ENCODE measurements at places on chromosomes 11 and 22.

GRCh38 chr22:17943533-17944249 is 80.7 kb downstream of the MICAL3 start:
- no peak for DNase-seq

DNA sequence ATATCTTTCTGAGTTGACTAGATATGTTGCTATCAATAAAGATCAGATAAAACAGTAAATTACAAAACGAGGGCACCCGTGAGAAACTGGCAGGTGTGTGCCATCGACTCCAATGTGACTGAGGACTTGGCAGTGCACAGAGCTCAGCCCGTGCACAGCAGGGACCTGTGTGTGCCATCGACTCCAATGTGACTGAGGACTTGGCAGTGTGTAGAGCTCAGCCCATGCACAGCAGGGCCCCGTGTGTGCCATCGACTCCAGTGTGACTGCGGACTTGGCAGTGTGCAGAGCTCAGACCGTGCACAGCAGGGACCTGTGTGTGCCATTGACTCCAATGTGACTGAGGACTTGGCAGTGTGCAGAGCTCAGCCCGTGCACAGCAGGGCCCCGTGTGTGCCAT is 347.2 kb upstream of the B3GAT1 start:
- no peak for DNase-seq

DNA sequence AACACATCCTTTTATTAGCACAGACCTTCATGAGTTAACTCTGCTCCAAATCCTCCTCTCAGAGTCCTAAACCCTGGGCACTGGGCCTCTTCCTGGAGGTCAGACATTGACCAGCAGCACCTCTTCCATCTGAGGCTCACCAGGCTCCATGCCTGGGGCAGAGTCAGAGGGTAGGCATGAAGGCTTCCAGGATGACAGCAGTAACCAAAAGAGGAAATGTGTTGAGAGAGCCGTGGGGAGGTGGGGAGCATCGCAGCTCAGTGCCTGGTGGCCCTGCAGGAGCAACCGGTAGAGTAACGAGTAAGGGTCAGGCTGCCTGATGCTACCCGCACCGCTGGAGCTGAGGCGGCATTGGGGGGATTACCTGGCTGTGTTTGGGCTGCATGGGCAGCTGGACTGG is 9.4 kb upstream of the NAV2 start:
- DNase-seq: no peak

DNA sequence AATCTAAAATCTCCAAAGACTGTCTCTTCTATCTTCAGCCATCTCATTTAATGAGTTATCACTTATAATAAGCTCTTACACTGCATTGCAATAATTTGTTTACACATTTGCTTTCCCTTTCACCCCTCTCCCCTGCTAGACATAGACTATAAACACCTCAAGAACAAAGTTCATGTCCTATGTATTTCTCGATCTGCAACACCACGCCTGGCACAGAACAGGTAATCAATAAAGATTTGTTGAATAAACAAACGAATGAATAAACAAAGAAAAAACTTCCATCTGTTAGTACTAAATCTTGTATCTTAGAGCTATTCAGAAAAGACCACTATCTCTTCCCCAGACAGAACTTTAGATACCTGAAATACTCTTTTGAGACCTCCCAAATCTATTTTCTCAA is 77.6 kb downstream of the PAK1 start:
- DNase-seq: no peak

DNA sequence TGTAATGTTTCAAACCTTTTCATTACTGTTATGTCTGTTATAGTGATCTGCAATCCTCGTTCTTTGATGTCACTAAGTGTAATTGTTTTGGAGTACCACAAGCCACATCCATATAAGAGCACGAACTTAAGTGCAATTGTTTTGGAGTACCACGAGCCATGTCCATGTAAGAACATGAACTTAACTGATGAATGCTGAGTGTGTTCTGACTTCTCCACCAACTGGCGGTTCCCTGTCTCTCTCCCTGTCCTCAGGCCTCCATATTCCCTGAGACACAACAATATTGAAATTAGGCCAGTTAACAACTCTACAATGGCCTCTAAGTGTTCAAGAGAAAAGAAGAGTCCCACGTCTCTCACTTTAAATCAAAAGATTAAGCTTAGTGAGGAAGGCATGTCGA is 23.5 kb downstream of the TESMIN start:
- no peak for DNase-seq

DNA sequence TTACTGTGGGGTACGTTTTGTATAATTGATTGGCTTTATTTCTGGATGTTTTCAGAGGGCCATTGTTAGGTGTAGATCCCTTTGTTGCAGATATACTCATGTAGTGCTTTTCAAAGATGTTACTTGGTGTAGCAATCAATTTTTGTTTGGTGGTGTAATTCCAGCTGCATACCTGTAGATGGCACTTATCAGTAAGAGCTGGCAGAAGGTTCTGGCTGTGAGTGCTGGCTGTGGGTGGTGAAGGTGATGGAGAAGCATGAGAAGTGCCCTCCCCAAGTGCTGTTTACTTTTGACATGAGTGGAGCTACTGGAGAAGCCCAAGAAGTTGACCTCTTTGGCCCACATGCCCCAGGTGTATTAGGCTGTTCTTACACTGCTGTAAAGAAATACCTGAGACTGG is 1074.9 kb downstream of the FAM181B start:
- DNase-seq: peak; percentile 5

DNA sequence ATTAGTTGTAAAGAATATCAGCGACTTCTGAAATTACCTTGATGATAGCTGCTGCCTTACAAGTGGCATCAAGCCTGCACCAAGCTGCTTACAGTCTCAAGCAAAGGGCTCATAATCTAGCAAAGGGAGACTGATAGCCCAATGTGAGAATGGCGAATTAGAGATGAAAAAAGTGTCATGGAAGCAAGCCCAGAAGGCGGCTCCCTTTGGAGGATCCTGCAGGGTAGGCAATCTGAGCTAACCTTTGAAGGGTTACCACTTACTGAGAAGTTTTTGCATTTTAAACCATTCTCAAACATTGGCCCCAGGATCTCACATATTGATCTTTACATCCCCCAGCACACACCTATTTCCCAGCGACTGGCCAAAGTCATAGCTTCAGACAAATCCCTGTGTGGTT is 18.5 kb downstream of the GAB2 start:
- DNase-seq: no peak

- DNase-seq: no peak
Measured at GRCh38 chr11:93199616-93200015, 1.8 kb upstream of the SLC36A4 start.

DNA sequence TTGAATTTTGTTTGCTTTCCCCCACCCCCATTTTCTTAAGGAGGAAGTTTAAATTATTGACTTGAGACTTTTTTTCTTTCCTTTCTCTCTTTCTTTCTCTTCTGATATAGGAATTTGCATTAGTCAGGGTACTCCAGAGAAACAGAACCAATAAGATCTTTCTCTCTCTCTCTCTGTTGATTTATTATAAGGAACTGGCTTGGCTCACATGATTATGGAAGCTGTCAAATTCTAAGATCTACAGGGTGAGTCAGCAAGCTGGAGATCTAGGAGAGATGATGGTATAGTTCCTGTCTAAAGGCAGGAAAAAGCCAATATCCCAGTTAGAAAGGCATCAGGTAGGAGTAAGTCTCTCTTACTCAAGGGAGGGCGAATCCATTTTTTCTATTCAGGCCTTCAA is 64.0 kb downstream of the CCDC81 start:
- DNase-seq: no peak

GRCh38 chr22:19067696-19068348 is 54.4 kb downstream of the DGCR2 start:
- no peak for DNase-seq

DNA sequence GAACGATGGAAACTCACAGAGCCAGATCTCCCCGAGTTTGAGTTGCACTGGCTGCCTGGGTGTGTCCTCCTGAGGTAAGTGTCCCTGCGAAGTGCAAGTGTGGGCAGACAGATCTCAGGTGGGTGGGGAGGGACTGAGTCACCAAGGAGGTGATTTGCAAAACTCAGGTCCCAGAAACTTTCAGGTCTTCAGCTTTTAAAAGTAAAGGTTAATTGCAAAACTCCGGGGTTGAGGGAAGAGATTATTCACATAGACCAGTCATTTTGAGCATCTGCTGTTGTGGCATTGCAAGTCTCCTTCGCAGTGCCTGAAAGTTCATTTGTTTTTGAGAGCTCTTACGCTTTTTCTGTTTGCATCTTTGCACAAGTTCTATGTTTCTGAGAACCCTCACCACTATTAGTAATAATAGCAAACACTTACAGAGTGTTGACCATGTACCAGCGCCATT is 7.1 kb downstream of the CD44 start:
- DNase-seq: peak; percentile 67

DNA sequence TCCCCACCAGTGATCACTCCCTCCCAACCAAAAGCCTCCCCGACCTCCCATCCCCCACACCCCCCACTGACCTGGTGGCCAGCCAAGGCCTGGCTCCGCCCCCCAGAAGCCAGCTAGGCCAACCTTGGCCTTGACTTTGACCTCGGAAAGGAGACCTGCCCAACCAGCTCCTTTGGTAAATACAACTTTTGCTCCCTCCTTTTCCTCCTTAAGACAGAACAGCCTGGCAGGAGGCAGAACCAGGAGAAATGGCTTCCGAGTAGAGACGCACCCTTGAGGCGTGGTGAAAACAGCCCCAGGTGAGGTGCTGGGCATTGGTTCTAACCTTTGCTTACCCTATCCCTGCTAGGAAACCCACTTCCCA is 27.0 kb downstream of the PLEKHA7 start:
- no peak for DNase-seq

DNA sequence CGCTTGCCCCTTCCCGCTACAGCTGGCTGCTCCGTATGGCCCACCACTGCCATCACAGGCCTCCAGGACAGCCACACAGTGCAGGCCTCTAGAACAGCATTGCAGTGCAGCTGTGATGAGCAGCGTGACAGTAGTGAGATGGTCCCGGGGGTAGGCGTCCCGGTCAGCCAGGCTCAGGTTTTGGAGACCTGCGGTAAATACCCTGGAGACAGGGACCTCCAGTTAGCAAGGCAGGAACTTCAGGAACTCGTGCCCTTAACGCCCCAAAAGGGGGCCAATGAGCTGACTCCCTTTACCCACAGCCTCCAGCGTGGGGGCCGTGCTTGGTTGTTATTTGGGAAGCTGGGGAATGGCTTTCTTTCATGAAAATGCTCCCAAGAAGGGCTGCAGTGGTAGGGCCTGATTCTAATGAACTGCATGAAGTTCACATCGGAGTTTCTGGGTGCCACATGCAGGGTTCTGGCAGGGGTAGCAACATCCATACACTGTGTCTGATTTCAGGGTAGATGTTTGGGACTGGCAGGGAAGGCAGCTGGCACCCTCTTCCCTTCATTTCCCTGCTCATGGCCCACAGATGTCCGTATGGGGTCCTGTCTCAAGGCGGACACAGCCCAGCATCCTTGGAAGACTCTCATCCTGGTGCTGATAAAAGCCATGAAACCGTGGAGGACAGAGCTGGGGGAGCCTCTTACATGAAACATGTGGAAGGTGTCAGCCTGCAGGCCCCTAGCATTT is 440.5 kb downstream of the TBC1D22A start:
- no peak for DNase-seq

- no peak for DNase-seq
Measured at GRCh38 chr11:115699733-115700132, 195.5 kb upstream of the CADM1 start.

Data from CD4-positive, alpha-beta T cell treated with Interleukin-17A for 1 hour (primary cell).